ENCODE measurements at places on chromosomes 12 and 14. TPM values are rescaled to one million over a fixed set of nuclear protein-coding genes. Genes with fewer than 3 reads are reported as not detected.

Gene ACRBP
- total RNA-seq, result 0.34 TPM

Gene CCDC197
- not detected for total RNA-seq

Gene OR4K13
- under 0.01 TPM for total RNA-seq

Gene PAPLN
- 4.6 TPM for total RNA-seq

Gene CD27
- total RNA-seq, result not detected

Gene GPR135
- 1.7 TPM for total RNA-seq

Gene DTD2
- total RNA-seq, result 27.9 TPM

Gene MANSC4
- total RNA-seq, result not detected

Gene MIP
- total RNA-seq, result not detected

Gene PGF
- 8.7 TPM for total RNA-seq

Gene MTERF2
- total RNA-seq, result 4.7 TPM

Gene CAPZA3
- not detected for total RNA-seq

Gene LTA4H
- 106 TPM for total RNA-seq

Gene AQP6
- total RNA-seq, result not detected

Gene IL26
- not detected for total RNA-seq

Gene DHRS2
- 0.17 TPM for total RNA-seq

Gene SIX4
- total RNA-seq, result 8.5 TPM

Gene FLRT2
- 0.77 TPM for total RNA-seq

Measured in bronchial smooth muscle cell (primary cell).